ENCODE measurements at places on chromosomes 4 and X.

- DNase-seq = no peak
These were observed 452.9 kb downstream of the SPRY1 start for GRCh38 chr4:123849495-123849894.

DNA sequence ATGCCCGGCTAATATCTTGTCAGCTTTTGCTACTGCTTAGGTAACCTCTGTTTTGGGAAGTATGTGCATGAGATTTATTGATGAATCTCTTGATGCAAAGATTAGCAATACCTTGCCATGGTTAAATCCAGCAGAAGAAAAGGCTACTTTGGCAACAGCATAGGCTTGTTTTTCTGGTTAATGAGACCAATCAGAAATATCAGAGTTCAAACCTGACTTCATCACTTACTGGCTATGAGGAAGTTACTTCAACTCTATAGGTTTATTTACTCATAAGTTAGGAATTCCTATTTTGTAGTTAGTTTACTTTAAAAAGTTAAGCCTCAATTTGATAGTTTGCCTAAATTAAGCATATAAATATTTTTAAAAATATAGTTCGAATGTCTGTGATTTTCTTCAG, 93.1 kb downstream of the PDLIM5 start:
- DNase-seq = no peak

GRCh38 chrX:69027181-69028005, 137.9 kb downstream of the PJA1 start:
- DNase-seq = no peak

DNA sequence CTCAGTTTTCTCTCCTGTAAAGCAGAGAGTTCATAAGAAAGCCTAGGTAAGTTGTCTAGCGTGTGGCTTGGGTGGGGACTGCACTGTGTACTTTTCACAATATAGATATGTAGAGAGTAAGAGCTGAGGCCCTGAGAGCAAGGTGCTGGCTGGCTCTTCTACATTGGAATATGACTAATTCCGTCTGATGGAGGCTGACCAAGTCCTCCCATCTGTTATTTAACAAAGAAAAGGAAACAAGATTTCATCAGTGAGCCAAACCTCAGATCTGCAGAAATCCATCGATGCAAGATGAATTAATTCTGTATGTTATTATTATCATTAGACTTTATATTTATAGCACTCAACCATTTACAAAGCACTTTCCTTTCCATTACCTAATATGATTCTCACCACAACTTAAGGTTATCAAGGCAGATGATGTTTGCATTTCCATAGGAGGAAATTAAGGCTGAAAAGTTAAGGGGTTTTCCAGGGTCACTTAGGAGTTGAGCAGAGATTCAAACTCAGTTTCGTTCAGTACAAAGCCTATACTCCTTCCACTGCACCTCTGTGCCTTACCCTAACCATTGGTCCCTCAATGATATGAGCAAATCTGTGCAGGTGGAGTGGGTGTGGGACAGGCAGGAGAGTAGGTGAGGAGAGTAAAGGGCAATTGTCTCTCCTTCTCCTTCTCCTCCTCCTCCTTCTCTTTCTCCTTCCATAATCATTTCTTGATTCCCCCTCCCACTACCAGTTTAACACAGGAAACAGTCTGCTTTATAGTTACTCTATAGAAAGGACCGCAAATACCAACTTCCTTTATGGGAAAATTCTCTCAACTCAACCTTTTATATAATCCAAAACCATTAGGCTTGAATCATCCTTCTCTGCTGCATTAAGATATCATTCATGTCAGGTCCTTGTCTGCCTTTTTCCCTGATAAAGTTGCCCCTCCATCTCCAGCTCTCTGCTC, 27.6 kb upstream of the SRD5A3 start:
- no peak for DNase-seq

DNA sequence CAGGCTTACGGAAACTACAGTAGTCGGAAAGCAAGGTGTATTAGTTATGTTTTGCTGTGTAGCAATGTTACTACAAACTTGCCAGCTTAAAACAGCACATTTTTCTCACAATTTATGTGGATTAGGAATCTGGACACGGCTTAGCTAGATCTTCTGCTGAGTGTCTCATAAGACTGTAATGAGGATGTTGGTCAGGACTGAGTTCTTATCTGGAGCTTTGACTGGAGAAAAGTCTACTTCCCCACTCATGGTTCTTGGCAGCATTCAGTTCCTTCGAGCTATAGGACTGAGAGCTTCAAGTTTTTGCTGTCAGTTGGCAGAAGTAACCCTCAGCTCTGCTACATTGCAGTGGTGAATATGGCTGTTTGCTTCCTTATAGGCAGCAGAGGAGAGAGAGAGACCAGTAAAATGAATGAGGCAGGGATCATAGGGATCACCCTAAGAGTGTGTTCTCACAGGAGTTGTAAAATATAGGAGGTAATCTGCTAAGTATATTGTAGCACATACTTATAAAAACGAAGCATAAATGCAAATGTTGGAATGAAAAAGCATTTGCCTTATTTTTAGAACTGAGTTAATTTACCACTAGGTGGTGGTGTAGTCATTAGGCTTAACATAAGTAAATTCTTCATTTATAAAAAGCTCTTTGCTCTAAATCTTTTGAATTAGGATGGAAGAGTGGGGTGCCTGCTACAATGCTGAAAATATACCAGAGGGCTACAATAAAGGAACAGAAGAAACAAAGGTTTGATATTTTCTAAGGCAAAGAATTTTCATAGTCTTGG, 38.6 kb downstream of the ALG13 start:
- no peak for DNase-seq

DNA sequence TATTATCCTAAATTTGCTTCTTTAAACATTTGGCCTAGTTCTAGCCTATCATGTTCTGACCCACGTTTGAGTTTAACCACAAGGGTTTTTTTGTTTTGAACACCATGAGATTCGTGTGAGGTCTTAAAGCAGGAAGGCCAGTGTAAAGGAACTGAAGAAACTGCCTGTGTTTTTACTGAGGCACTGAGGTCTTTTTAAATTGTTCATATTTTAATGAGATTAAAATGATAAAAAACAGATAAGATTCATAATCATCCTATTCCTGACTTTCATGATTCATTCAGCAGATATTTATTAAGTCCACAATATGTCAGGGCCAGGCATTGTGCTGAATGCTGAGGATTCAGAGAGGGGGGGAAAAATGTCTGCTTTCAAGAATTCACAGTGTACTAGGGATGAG, 3.2 kb downstream of the RPS6KA3 start:
- no peak for DNase-seq

DNA sequence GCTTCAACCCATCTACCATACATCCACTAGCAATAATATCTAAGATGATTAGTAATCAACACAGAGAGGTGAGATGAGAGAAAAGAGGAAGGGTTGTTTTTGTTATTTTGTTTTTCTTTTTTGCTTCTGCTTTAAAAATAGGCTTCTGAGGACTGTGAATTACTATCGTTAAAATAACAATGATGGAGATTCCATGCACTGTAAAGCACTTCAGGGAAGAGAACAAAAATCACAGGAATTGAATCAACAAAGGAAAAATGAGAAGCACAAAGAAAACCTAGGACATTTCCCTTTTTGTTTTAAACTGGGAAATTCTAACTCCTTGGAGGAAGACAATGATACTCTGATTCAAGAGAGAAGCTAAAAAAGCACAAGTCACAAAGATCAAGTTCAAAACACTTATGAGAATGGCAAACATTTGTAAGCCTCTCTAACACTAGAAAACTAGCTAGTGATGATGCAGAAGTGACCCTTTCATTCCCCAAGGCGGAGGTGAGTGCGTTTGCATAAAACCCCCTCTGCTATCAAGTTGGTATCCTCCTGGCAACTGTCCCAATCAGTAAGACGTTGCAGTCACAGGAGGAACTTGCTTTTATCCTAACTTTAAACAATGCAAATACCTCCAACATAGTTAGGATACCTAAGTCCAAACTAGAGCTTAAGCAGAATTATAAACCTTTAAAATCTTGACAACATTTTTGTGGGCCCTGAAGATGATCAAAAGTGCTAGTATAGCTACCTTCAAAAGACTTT, 308.5 kb downstream of the CAMK2D start:
- no peak for DNase-seq

DNA sequence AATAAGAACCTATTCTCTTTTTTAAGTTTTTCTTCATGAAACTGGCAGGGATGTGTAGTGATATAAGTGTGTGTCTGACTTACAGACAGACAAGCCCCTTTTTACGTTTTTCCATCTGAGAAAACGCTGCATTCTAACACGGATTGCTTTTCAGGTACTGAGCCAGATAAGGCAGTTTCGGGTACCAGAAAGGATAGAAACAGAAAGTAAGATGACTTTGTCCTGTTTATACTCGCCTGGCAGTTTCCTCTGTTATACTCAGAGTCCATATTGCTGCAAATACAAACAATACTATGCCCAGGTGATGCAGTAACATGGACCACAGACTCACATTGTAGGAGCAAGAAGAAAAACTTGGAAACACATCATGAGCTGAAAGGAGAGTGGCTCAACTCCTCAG, 2320.6 kb upstream of the AGA start:
- DNase-seq = no peak

- no peak for DNase-seq
These were observed 342.4 kb downstream of the BCOR start for GRCh38 chrX:39755143-39756032.

- no peak for DNase-seq
These were observed 7.1 kb downstream of the CCDC160 start for GRCh38 chrX:134244043-134244442.

GRCh38 chrX:10603612-10604011, 16.8 kb downstream of the MID1 start:
- no peak for DNase-seq

DNA sequence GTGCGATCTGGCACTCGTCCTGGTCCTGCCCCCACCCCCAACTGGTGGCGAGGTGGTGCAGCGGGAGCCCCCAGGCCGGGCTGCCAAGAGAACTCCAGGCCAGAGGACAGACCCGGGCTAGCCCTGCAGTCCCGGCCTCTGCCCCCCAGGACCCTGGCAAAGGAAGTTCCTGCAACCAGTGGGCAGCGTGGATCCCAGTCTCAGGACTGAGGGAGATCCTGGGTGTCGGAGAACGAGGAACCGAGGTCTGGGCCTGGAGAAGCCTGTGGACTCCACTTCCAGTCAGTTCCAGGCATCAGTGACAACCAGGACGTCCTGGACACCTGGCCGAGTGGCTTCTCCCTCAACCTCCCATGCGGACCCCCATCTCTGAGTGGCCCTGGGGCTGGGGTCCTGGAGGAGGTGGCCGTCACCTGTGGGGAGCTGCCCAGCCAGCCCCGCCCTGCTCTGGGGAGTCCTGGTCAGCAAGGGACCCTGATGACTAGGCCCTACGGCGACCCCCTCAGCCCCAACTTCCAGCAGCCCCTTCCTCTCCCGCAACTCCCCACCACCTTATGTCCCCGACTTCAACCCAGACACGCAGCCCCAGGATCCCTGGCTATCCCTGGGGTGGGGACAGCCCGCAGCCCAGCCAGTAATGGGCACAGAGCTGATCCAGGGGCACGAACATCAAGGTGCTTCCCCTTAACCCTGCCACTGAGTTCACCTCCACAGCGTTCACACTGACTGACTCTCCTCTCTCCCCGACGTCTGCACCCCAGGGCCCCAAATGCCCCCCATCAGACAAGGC, 53.7 kb upstream of the NKX1-1 start:
- DNase-seq = no peak

DNA sequence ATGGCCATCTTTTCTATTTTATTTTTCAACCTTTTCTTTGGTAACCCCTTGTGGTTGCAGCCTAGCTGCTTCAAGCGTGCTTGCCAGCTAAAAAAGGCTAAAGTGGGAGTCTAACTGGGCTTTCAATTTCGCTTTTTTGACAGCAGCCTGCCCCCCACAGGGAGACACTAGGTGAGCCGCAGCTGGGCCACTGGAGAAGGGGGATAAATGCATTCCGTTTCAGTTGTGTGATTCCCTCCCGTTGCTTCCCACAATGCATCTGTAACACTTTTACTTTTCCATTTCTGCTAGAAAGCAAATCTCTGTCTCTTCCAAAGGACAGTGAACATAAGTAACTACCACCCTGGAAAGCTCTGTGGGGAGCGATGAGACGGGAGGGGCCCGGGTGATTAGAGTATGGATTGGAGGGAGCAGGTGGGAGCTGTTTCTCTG, 86.3 kb upstream of the RAPGEF2 start:
- DNase-seq = no peak

DNA sequence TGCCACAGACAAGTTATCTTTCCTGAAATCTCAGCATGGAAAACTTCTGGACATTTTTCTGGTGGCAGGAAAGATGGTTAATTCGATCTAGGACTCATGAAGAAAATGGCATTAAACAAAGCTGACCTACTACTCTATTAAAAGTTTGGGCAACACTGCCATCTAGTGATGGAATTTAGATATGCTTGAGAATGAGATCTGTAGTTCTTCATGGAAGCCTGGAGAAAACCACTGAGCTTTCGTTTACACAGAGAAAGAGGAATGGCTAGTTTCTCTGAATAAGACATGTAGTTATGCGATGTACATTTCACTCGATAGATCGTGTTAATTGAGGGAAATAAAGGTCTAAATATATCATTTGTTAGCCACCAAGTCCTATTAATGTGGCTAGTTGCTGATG, 51.7 kb upstream of the CHRDL1 start:
- no peak for DNase-seq

DNA sequence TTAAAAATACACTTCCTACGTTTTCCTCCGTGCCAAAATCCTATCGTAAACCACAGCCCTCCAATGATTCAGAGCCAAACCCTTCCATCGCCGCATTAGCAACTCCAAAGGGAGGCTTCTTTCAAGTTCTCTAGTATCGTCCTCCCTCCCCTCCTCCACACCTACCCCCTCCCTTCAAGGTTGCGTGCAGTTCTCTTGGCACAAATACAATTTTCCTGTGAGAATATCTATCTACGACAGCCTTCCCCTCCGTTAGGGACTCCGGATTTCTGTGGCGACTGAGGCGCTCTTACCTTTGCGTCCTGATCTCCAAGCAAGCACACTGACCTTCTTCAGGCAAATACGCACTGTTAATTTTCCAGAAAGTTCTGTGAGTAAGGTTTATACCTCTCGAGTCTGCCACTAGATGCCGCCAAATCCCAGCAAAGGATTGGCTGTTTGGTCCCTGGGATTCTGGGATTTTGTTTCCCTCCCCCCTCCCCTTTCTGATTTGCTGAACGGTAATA, 1.2 kb upstream of the MORF4L2 start:
- no peak for DNase-seq

- DNase-seq = no peak
These were observed 335.2 kb downstream of the PPP1R2C start for GRCh38 chrX:42442745-42443144.

DNA sequence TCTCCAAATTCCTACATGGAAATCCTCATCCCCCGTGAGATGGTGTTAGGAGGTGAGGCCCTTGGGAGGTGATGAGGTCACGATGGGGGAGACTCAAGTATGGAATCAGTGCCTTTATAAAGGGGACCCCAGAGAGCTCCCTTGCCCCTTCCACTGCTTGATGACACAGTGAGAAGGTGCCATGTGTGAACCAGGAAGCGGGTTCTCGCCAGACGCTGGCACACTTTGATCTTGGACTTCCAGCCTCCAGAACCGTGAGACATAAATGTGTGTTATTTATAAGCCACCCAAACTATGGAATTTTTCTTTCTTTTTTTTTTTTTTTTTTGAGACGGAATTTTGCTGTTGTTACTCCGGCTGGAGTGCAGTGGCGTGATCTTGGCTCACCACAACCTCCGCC, 237.6 kb downstream of the DHRSX start:
- DNase-seq = no peak

- no peak for DNase-seq
These were observed 13.0 kb upstream of the ODAPH start for GRCh38 chr4:75542824-75543223.

GRCh38 chrX:78624962-78625909, 33.9 kb downstream of the RTL3 start:
- no peak for DNase-seq
